Stimulated activated naive B cell treated with anti-CD40 and anti-IgM and Interleukin-4, amounts not matched to agents 10 μg/mL and 1 μg/mL and 100 μg/mL, for 72 hours (primary cell): ENCODE measurements at places on chromosomes 7 and 10.

DNA sequence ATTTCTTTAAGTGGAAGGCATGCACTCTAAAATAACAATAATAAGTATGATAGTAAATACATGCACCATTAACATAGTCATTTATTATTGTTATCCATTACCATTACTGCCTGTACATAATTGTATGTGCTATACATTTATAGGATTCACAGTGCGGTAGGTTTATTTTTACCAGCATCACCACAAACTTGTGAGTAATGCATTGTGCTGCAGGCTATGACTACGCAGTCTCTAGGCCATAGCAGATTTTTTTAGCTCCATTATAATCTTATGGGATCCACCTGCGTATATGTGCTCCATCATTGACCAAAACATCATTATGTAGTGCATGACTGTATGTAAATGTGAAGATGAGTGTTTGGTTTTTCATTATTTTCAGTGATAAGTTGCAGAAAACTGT, 160.0 kb downstream of the LRRC4 start:
- DNase-seq: no peak

GRCh38 chr7:95404316-95404865, 8.2 kb upstream of the PON3 start:
- no peak for DNase-seq

- DNase-seq: no peak
These were observed 46.4 kb downstream of the TMEM168 start for GRCh38 chr7:112743811-112744210.

DNA sequence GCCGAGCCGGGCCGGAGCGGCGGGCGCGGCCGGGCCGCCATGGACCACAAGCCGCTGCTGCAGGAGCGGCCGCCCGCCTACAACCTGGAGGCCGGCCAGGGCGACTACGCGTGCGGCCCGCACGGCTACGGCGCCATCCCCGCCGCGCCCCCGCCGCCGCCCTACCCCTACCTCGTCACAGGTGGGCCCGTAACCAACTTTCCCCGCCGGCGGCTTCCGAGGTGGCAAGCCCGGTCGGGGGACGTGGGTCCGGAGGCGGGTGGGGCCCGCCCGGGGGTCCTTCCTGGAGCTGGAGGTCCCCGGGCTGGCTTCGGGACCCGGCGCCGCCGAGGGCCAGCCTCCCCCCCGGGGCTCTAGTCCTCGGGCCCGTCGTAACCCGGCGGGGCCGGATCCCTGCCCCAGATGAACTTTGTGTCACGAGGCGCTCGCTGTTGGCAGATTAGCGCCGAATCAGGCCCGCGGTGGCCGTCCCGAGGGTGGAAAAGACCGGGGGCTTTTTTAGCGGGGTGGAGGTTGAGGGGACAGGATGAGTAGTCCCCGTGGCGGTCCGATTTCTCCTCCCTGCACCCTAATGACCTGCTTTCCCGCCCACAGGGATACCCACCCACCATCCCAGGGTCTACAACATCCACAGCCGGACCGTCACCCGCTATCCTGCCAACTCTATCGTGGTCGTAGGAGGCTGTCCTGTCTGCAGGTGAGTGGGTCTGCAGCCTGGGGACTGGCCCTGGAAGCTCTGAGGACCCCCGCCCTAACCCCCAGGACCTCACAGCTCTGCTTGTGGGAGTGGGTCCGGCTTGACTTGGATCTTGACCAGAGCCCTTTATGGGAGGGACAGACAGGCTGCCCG, 496 bp downstream of the BRI3 start:
- DNase-seq: peak; percentile 30

GRCh38 chr10:87544721-87545120, 40.0 kb downstream of the MINPP1 start:
- no peak for DNase-seq

DNA sequence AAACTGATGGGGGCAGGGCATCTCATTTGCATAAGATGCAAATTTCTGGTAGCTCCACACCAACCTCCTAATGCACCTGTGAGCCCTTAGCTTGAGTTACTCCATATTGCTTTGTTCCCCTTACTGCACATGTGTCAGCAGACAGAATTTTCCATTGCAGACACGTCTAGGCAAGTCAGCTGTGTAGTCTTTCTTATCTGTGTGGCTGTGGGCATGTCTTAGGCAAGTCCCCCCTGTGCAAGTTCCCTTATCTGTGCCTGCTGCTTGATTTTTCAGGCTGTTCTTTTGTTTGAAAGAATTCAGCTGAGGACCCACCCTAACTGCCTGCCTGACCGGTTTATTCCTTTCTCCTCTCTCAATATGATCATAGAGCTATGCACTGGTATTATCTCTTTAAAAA, 28.5 kb upstream of the TRIM24 start:
- no peak for DNase-seq

DNA sequence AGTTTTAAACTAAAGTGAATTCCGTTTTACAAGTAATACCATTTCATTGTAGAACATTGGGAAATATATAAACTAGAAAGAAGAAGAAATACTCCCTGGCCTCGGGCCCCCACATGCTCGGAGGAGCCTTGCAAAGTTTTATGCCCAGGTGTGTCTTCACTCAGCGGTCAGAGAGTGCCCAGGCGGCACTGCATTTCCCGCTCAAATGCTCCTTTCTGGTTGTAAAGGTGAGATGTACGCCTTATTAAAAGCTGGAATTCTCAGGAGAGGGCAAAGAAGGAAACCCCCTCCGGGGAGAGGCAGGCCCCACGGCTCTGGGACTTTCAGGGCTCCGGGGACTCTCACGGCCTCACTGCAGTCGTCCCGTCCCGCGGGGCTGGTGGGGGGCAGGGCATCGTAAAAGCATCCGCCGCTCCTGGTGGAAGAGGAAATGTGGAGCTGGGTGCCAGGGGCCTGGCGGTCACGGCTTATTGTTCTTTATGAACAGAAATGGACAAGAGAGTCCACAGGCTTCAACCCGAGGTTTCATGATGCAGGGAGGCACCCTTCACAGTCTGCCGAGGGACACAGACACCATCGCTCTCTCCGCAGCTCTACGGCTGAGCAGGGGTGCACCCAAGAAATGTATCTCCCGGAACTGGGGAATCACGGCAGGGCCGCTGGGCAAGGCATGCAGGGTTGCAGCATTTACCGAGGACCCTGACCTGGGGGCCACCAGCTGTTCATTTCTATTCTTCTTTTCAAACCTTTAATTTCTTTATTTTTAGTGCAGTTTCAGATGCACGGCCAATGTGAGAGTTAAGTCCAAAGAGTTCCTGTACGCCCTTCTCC, 47.7 kb upstream of the INPP5A start:
- no peak for DNase-seq

- no peak for DNase-seq
These were observed 97.7 kb upstream of the CDK6 start for GRCh38 chr7:92934096-92934495.

GRCh38 chr7:106612432-106612831, 48.5 kb downstream of the CCDC71L start:
- DNase-seq: no peak
